Cardiac muscle cell (in vitro differentiated cells and primary cell): ENCODE measurements at places on chromosomes 11 and 22. TPM values are rescaled to one million over a fixed set of nuclear protein-coding genes. Genes with fewer than 3 reads are reported as not detected.

GLYAT gene
- total RNA-seq, result not detected in 2 replicates

TEAD1 gene
- total RNA-seq, result 73.9 and 105 TPM in 2 replicates

OR4C46 gene
- not detected in 2 replicates for total RNA-seq

GDPD4 gene
- not detected in 2 replicates for total RNA-seq

PIK3IP1 gene
- total RNA-seq, result 7.2 and 9.8 TPM in 2 replicates

ARHGAP8 gene
- total RNA-seq, result 1.3 and 2.4 TPM in 2 replicates

GRM5 gene
- 0.06 TPM in 1 of 2 replicates, not detected in the other for total RNA-seq

CDC42BPG gene
- 4.6 and 10.1 TPM in 2 replicates for total RNA-seq

IGLL1 gene
- total RNA-seq, result not detected in 2 replicates

CBLIF gene
- 0.69 TPM in 1 of 2 replicates, not detected in the other for total RNA-seq

PPP6R3 gene
- total RNA-seq, result 83.2 and 118 TPM in 2 replicates

THY1 gene
- 2.1 and 6.3 TPM in 2 replicates for total RNA-seq

C22orf31 gene
- total RNA-seq, result not detected in 2 replicates

MMP8 gene
- not detected in 2 replicates for total RNA-seq

MUC2 gene
- 0.03 TPM in 1 of 2 replicates, not detected in the other for total RNA-seq

SAMM50 gene
- 56.8 and 65.4 TPM in 2 replicates for total RNA-seq

SLC25A17 gene
- total RNA-seq, result 11.2 and 12.7 TPM in 2 replicates
